IPS DF 6.9 (cell line): ENCODE measurements at places on chromosomes 5 and 9.

DNA sequence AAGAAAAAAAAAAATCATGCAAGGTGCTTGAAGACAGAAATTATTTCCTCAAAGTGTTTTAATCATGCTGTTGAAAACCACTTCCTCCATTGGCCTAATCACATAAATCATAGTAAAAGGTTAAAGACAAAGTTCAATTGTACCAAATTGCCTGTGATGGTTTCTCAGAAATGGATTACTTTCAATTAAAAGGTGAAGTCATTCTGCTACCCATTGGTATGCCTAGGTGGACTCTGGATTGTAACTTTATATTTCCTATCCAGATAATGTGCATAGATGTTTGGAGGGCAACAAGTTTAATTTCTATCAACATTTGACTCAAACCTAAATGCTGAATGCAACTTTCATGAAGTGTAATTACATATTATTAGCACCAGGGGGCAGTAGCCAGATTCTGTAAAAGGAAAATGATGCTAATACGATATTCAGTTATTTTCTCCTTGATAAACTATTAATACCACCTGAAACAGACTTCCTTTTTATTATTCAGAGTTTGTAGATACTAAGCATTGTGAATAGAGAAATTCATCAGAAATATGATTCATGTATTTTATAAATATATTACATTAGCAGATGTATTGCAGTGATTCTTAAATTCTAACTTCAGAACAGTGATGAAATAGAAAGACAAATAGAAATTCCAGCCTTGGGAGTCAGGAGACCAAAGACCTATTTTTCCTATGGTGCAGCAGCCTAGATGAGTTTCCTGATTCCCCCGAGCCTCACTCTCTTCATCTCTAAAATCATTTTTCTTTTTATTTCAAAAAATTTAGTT is 148.2 kb downstream of the CAAP1 start:
- DNase-seq = no peak

GRCh38 chr9:92035687-92036410 is 79.4 kb downstream of the SPTLC1 start:
- no peak for DNase-seq

DNA sequence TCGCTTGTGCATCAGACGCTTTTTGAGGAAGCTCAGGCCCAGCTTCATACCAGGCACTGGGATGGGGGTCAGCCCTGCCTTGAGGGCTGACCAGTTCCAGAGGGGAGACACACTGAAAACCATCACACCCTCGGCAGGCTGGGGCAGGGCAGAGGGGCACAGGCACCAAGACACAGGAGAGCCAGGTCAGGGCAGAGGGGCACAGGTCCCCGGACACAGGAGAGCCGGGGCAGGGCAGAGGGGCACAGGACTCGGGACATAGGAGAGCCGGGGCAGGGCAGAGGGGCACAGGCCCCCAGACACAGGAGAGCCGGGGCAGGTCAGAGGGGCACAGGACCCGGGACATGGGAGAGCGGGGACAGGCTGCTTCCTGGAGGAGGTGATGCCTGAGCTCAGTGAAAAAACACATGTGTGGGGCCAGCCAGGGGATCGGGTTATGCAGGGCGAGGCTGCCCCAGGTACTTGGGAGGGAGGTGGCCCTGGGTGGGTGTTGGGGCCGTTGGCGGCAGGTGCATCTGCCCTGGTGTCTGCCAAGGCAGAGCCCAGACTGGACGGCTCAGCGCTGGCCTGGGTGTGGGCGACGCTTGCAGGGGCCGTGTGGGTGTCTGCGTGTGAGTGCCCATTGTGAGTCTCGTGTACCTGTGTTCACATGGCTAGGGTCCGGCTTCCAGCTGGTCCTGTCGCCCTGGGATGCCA is 15.1 kb upstream of the SLC2A6 start:
- no peak for DNase-seq

- no peak for DNase-seq
Observed at GRCh38 chr9:77092536-77092935, 73.1 kb downstream of the FOXB2 start.

GRCh38 chr5:38715696-38716095 is 130.1 kb upstream of the OSMR start:
- DNase-seq = no peak

DNA sequence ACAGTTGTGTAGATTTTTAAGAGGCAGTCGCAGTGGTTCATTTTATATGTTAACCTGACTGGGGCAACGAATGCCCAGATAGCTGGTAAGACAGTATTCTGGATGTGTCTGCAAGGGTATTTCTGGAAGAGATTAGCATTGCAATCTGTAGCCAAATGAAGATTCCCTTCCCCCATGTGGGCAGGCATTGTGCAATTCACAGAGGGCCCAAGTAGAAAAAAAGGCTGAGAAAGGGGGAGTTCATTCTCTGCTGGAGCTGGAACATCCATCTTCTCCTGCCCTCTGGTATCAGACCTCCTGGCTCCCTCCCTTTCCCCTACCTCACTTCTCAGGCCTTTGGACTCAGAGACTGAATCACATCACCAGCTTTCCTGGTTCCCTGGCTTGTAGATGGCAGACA is 70.6 kb downstream of the TENT4A start:
- no peak for DNase-seq

DNA sequence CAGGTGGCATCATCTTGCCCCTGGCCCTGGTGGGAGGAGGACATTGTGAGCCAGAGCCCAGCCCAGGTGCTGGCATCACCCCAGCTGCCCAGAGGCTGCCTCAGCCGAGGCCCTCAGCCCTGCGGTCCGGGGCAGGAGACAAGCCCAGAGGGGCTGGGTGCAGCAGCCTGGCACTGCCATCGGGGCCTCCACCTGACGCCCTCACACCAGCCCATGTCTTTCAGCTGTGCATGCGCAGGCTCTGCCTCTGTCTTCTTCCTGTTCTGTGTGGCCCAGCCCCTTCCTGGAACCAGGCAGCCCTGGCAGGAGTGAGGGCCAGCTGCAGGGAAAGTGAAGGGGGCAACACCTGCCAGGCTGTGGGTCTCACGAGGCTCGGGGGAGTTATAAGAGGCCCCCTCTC is 4.8 kb upstream of the CEL start:
- no peak for DNase-seq

- DNase-seq = no peak
Observed at GRCh38 chr9:18795947-18796671, 236.9 kb downstream of the SAXO1 start.

- DNase-seq = no peak
Observed at GRCh38 chr5:158380661-158381060, 521.7 kb upstream of the CLINT1 start.

DNA sequence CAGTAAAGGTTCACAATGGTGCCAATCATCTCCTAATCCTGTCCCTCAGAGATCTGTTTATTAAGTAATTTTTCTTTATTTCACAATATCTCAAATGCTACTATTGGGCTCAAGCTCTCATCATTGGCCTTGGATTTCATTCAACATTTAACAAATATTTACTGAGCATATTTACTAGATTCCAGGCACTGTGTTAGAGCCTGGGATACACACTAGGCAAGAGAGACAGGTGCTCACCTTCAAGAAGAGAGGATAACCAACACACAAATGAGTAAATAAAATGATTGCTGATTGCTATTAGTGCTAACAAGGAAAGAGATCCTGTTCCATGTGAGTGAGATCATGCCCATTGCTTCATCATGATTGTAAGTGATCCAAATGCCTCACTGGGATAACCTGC is 27.4 kb downstream of the PPP2R2B start:
- DNase-seq = no peak

GRCh38 chr9:134123764-134124128 is 12.1 kb upstream of the WDR5 start:
- DNase-seq = no peak

DNA sequence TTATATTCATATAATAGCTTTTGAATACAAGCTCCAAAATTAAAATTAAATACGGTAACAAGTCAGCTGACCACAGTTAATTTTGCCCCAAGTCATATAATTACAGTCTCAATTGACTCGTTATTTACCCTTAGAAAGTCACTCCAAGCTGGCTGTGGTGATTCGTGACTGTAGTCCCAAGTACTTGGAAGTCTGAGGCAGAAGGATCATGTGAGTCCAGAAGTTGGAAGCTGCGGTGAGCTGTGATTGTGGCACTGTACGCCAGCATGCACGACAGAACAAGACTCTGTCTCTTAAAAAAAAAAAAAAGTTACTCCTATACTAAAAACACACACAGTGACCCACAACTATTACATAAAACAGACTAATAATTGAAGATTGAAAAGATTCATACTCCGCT is 31.6 kb upstream of the DTWD2 start:
- no peak for DNase-seq

DNA sequence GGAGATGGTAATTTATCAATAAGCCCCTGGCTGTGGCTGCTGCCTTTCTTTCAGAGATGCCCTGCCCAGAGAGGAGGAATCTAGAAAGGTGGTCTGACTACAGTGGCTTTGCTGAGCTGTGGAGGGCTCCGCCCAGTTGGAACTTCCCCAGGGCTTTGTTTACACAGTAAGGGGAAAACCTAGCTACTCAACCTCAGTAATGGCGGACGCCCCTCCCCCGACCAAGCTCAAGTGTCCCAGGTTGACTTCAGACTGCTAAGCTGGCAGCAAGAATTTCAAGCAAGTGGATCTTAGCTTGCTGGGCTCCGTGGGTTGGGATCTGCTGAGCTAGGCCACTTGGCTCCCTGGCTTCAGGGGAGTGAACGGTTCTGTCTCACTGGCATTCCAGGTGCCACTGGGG is 865.4 kb upstream of the ACO1 start:
- DNase-seq = no peak

- DNase-seq = no peak
Observed at GRCh38 chr5:1089146-1089545, 22.7 kb downstream of the SLC12A7 start.

DNA sequence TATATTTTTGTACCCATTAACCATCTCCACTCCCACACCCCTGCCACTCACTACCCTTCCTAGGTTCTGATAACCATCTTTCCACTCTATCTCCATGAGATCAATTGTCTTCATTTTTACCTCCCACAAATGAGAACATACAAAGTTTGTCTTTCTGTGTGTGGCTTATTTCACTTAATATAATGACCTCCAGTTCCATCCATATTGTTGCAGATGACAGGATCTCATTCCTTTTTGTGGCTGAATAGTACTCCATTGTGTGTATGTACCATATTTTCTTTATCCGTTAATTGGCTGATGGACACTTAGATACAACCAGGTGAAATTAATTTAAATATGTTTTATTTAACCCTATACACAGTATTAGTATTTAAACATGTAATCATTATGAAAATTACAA is 552.9 kb downstream of the PDE4D start:
- DNase-seq = no peak

DNA sequence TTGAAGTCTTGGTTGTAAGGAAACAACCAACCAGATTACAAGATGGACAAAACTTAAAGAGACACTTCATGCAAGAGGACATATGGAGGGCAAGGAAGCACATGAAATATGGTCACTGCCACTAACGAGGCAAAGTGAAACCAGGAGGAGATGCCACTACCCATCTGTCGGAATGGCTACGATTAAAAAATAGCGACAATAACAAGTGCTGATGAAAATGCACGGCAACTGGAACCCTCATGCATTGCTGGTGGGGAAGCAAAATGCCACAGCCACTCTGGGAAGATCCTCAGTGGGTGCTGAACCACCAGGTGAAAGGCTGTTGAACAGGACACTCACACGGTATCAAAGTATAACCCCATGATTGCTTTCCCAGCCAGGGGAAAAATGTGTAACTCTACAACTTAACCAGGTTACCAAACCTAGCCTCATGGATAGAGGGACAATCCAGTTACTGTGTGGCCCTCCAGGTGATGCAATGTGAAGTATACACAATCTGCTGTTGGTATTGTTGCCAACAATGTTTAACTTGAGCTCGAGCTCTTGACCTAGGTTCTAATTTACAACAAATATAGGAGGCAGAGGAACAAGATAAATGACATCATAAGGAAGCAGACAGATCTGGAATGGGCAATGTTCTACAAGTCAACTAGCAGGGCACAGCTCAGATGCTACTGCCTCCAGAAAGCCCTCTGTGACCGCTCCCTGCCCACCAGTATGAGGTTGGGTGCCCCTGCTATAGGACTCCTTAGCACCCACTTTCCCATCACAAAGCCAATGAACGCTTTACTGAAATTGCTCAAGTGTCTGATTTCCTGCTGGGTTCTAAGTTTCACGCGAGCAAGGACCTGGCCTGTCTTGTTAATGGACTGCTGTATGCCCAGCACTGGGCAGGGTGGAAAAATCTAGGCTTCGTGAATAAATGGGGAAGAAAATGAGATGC is 25.8 kb downstream of the SH3PXD2B start:
- no peak for DNase-seq

DNA sequence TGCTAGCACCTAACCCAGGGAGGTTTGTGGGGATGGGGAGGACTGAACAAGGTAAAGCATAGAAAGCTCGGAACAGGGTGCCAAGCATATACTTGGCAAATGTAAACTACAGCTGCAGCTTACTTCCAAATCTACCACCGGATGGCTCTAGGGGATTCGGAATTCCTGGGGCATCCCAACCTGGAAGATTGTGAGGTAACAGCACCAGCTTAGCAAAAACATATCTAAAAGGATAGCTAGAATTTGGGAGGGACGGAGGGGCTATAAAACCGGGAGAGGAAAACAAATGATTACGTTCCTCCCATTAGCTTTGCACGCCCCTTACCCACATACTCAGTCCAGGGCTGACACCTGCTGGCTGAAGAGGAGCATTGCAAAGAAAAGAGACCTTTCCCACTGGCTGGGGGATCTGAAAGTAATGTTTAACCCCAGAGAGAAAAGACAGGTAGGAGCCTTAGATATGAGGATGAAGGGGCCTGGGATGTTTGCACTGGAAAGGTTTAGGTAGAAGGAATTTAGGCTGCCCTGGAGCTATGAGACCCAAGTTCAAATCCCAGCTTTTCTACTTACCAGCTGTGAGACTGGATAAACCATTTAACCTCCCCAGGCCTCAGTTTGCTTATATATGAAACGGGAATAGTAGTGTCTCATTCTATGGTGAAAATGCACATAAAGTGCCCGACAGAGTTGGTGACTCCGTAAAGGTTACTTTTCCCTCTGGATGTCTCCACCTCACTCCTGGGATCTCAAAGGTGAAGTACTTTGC is 73.6 kb downstream of the FAM114A2 start:
- no peak for DNase-seq

DNA sequence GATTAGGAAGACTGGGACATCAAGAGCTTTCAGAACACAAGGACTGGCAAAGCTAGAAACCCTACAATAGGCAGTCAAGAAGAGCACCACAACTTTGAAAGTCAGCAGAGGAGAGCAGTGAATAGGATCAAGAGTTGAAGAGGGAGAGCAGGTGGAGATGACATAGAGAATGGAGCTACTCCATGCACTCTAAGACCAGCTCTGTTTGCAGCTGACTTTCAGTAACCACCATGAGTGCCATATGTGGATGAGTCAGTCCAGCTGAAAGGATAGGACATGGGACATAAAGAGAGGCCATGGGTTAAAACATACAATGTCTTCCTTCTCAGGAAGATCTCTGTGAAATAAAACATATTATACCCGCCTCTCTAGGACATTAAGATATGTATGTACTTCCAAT is 289.1 kb upstream of the KLF4 start:
- no peak for DNase-seq
